Stimulated activated CD4-positive, alpha-beta T cell treated with anti-CD3 and anti-CD28 coated beads, Interleukin-15, amount 100 ng/mL, for 48 hours (primary cell): ENCODE measurements at places on chromosomes 2 and 18.

DNA sequence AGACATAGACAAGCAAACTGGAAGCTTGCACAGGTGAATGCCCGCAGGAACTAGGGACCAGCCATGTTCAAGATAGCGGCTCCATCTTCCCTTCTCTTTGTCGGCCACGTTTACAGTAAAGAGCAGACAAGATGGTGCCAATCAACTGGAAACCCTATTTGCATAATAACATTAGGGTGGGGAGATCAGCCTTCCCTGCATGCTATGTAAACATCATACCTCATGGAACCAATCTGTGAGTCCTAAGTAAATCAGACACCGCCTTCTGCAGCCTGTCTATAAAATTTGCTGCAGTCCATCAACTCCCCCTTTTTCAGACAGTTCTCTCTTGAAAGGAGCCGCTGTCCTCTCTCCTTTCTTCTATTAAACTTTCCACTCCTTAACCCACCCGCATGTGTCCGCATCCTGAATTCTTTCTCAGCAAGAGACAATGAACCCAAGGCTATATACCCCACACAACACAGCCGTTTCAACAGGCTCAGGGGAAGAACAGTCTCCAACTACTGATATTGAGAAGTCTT lies 384.4 kb downstream of the EIPR1 start:
- DNase-seq: no peak

DNA sequence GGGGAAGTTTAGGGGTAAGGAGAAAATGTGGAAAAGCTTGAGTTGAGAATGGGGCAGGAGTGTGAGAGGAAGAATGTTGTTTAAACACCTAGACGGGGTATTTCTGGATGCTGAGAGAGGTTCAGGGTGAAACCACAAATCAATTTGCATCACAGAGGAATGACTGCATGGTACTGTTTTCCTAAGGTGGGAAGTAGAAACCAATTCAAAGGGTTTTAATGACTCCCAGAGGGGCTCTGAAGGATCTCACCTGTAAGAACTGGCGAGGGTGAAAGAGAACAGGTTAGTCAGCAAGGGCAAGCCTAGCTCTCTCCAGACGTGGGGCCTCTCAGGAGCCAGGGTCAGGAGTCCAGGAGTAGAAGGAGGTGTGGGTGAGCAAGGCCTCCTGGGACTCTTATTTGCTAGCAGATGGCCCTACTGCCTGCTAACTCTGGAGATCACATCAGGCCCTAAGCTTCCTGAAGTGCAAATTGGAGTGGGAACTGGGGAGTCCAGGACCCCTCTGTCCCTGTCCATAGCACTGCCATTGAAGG lies 133.0 kb upstream of the CELF4 start:
- DNase-seq: no peak

GRCh38 chr2:215598376-215598975 lies 162.6 kb upstream of the FN1 start:
- no peak for DNase-seq

- DNase-seq: peak; percentile 22
Observed at GRCh38 chr2:162153608-162154224, 1.7 kb upstream of the GCG start.

DNA sequence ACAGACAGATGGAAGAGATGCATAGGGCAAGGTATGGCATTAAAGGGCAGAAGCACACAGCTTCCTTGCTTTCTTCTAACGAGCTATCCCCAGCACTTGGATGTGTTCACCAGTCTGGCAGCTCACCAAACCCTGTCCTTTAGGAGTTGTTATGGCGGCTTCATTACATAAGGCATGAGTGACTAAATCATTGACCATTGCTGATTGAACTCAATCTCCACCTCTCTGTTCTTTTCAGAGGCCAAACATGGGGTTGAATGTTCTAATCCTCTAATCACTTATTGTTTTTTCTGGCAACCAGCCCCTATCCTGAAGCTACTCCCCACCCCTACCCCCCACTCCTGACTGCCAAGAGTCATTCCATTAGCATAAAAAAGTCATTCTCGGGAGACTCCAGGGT lies 301.8 kb downstream of the XIRP2 start:
- DNase-seq: no peak

GRCh38 chr2:16974688-16975087 lies 309.1 kb upstream of the CYRIA start:
- DNase-seq: no peak

DNA sequence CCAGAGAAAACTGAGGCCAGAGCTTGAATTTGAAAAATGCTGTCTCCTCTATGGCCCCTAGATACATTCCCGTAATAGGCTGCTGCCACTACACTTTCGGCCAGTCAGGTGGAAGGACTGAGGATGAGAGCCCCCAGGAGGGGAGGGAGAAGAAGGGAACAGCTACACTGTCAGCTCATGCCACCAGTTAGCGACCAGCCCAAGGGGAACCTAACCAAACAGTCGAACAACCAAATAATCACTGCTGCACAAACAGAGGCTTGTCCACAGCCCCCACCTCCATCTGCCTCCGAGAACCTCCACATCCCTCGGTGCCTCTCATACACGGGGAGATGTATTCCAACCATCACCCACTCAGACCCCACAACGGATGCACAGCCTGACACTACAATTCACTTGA lies 7.3 kb downstream of the ZNF516 start:
- no peak for DNase-seq

- DNase-seq: no peak
Observed at GRCh38 chr2:238389988-238390589, 36.6 kb upstream of the ASB1 start.

GRCh38 chr2:37829202-37829601 lies 95.9 kb upstream of the RMDN2 start:
- no peak for DNase-seq

DNA sequence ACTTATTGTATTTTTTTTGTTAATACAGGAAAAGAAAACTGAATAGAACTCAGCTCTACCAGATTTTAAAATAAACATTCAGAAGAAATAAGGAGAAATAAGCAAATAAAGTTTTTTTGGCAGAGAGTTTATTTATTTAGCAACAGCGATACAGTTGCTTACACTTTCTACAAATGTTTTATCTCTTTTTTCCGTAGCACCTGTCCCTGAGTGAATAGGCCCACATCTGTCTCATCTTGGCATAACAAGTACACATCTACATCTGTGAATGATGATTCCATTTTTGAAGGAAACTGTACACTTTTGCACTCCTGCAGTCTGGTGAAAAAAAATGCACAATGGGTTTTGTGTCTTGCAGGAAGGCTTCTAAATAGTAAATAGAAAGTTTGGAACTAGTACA lies 783.6 kb upstream of the ZEB2 start:
- DNase-seq: no peak

- no peak for DNase-seq
Observed at GRCh38 chr2:15790326-15790725, 150.0 kb upstream of the MYCN start.

- DNase-seq: no peak
Observed at GRCh38 chr2:121949271-121949670, 193.8 kb downstream of the TSN start.

DNA sequence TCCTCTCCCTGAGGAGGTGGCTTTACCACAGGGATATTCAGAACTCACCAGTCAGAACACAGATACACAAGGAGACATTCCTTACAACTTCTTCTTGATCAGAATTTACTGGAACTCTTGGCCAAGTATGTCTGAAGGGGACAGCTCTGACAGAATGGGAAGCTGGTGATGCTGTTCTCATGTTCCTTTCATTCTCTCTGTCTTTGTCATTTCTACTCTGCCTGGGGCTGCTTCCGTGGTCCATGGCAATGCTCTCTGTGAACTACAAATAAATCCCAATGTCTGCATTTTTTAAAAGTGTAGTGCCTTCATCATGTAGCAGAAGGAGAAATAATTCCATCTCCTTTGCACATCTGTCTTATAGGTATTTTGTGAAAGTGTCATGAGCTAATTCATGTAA lies 730.3 kb downstream of the CNTNAP5 start:
- no peak for DNase-seq

DNA sequence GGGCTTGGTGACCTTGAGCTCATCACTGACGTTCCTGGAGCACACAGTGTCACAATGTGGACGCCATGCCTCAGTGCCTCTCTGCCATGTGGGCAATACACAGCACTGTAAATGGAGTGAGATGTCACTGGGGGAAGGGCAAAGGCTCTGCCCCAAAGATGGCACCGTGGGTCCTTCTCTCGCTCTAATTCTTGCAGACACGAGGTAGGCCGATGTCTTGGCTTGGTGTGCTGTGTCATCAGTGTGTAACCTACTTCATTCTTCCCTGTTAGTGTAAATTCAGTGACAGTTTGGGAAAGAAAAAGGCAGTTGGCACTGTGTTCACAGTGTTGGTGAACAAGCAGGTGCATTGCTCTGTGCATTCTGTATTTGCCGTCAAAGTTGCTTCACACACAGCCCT lies 309.3 kb upstream of the MYT1L start:
- DNase-seq: no peak

DNA sequence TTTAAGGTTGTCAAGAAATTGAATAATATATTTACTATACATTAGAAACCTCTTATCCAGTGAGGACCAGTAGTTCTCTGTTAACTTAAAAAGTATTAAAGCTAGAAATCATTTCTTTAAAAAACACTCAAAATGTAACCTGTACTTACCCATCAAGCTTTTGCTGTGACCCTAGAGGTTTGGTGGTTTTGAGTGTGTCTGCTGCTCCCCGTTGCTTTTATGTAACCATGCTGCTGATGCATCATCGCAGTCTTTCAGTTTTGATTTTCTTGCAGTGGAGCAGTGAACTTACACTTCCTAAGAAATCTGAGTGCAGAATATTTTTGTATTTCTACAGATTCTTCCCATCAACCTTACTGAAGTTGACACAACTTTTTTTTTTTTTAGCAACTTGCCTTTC lies 34.2 kb downstream of the MRPS9 start:
- peak; percentile 1 for DNase-seq

DNA sequence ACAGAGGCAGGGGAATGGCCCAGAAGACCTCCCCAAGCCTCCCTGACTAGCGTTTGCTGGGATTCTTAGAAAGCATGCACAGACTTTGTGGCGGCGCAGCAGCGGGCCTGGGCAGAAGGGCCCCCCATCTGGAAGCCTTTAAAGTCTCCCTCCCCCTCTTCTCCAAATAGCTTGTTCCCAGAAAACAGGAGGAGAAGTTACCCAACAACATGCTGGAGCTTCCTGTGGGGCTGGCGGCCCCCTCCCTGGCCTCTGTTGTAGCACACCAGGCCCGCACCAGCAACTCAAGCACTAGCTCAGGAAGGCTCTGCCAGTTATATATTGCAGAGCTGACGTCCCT lies 334.8 kb downstream of the DYSF start:
- no peak for DNase-seq

- no peak for DNase-seq
Observed at GRCh38 chr2:230829959-230830358, 34.8 kb upstream of the ITM2C start.

- DNase-seq: no peak
Observed at GRCh38 chr2:39432701-39433100, 4.4 kb downstream of the MAP4K3 start.

- DNase-seq: no peak
Observed at GRCh38 chr2:207282916-207283315, 117.2 kb upstream of the KLF7 start.

GRCh38 chr2:1306014-1306686 lies 107.1 kb upstream of the TPO start:
- no peak for DNase-seq

- DNase-seq: no peak
Observed at GRCh38 chr18:22699629-22700028, 233.5 kb upstream of the RBBP8 start.

DNA sequence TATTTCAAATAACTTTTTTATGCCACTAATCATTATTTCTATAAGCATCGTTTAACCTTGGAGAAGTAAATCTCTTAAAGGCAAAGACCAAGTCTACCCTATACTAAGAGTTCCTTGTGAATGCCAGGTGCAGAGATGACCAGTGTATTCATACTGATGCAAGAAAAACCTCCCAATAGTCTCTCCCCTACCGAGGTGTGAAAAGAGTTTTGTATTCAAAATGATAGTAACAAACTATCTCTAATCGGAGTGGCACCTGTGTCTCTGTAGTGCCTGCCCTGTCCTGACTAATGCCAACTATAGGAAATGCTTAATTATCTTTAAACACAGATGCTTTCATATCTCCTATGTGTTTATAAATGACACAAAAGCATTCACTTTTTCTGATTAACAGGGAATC lies 798.5 kb downstream of the TRIB2 start:
- DNase-seq: no peak

GRCh38 chr2:17798338-17798737 lies 17.9 kb upstream of the MSGN1 start:
- no peak for DNase-seq

DNA sequence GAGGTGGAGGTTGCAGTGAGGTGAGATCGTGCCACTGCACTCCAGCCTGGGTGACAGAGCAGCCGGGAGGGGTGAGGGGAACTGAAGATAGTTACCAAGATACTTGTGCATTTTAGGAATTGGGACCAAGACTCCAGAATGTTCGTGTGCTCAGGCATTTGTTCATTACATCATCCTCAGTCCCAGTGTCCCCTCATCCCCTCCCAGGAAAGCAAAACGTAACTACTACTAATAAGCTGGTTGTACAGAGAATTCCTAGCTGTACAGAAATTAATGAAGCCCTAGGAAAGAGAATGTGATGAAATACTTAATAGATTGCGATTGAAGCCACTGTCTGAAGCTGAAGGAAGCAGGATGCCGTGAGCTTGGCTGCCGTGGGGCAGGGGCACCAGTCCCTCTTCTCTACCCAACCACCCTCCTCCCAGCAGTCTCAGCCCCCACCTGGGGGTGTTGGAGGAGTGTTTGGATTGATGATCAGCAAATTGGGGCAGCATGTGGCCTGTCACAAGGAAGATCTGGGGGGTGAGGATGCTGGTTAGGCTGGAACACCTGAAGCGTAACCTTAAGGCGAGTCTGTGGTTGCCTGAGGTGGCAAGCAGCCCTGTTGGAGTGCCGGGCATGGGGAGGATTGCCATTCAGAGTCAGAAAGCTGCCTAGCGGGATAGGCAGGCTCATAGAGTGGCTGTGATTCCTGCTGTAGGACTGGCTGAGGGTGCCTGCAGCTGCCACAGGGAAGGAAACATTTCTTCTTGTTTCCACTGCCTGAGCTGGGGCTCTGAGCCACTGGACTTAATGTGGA lies 140.9 kb downstream of the SH3RF3 start:
- no peak for DNase-seq

DNA sequence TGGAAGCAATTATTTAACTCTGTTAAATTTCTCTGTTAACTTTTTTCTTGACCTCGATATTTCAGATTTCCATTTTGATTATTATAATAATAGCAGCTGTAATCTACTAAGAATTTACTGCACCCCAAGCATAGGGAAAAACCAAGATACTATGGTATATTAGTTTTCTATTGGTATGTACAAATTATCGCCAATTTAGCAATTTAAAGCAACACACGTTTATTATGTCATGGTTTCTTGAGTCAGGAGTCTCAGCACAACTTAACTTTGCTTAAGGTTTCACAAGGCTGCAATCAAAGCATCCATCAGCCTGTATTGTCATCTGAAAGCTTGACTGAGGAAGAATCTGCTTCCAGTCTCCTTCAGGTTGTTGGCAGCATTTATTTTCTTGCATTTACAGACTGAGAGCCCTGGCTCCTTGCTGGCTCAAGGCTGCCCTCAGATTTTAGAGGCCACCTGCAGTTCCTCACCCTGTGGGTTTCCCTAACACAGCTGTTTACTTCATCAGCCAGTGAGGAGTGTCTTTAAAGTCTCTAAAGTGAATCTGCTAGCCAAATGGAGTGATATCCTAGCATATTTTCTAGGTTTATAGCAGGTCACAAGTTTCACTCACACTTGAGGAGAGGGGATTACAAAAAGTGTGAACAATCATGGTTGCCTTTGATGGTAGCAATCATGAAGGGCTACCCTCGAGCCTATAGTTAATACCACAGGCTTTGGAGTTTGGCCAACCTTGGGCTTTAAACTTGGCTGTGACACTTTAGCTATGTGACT lies 4.4 kb upstream of the VPS54 start:
- DNase-seq: no peak
